Muscle of leg (tissue), 16 donors: ENCODE measurements at places on chromosomes 11 and 22. TPM values are rescaled to one million over a fixed set of nuclear protein-coding genes. Genes with fewer than 3 reads are reported as not detected.

TPP1 gene
- 17.1 TPM for total RNA-seq

VPREB1 gene
- total RNA-seq, result 0.18 TPM

- DNase-seq, result no peak
- no peaks in the 10 kb centered on the region for H3K4me1 ChIP-seq
- no peak overlapping the region for H3K4me3 ChIP-seq
- no peaks in the 10 kb centered on the region for H3K27me3 ChIP-seq
- no peaks in the 10 kb centered on the region for H3K36me3 ChIP-seq
- H3K27ac ChIP-seq, result no peak overlapping the region
These were observed 43.1 kb downstream of the SVIP start for GRCh38 chr11:22786475-22786874.

GRCh38 chr11:66188580-66188979, 79.9 kb upstream of the RAB1B start:
- H3K4me3 ChIP-seq, result no peak overlapping the region
- DNase-seq, result no peak
- H3K27ac ChIP-seq, result no peak overlapping the region
- H3K4me1 ChIP-seq, result no peaks in the 10 kb centered on the region

GRCh38 chr11:65868076-65868667, 4.4 kb downstream of the EFEMP2 start:
- no peak for DNase-seq
- peaks cover 26% of the 10 kb centered on the region for H3K4me1 ChIP-seq
- H3K27ac ChIP-seq, result no peak overlapping the region
- H3K27me3 ChIP-seq, result no peaks in the 10 kb centered on the region
- H3K36me3 ChIP-seq, result peaks cover 81% of the 10 kb centered on the region
